Inflammatory macrophage treated with lipopolysaccharide for 1 hour (primary cell): ENCODE measurements at places on chromosomes 12 and 14.

DNA sequence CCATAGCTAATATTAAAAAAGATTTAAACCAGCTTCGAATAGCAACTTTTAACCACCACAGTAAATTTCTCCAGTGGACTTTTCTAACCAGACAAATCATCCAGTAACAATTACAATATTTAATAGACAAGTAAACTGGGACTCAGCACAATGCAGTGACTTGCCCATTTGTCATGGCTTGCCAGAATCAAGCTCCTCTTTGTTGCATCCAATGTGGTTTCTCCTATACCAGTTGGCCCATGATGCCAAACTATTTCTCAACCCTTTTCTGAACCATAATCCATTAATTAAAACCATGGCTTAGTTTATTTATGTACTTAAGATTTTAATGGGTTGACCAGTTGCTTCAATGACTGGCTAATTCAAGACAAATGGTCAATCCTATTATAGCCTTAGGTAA lies 64.4 kb downstream of the DIO2 start:
- DNase-seq = no peak

GRCh38 chr14:32588448-32589320 lies 259.6 kb downstream of the AKAP6 start:
- DNase-seq = peak; percentile 65

GRCh38 chr12:49903700-49904423 lies at the start of gene FAIM2:
Gene FAIM2 (minus strand): TSS chr12:49903900. CDS start chr12:49903792, 108 bp downstream.
- DNase-seq = peak; percentile 59

DNA sequence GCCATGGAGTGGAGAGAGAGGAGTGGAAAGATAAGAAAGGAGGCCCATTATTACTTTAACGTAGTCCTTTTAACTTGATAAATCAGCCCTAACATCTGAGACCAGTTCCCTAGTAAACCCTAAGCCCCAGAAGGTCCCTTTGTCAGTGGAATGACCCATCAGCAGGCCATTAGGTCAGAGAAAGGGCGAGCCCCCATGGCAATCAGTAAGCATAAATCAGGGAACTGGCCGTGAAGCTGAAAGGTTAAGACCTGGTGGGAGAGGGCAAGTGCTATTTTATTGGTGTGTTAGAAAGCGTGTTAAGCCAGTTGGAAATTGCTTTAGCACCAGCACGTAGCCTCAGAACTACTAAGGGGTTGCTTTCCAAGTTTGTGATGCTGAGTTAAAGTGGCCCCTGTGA lies 708.0 kb downstream of the BCL11B start:
- no peak for DNase-seq
